ENCODE measurements at places on chromosomes 2 and 18. TPM values are rescaled to one million over a fixed set of nuclear protein-coding genes. Genes with fewer than 3 reads are reported as not detected.

ALMS1 gene
- 2.7 TPM for polyA plus RNA-seq

DNA sequence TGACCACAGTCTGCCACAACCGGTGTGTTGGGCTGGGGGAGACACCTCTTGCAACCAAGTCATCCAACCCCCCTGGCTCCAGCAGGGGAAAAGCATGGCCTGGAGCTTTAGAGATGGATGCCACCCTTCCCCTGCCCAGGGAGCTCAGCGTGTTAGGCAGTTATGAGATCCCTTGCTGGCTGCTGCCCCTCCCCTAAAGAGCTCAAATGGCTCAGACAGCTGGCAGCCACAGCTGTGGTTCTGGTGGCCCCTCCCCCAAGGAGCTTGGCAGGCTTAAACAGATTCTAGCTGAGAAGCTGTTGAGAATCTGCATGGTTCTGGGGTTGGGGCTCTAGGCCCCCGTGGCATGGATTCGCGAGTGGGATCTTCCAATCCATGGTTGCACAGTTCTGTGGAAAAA is 64.7 kb downstream of the TEX51 start:
- no peak for DNase-seq

- no peak for DNase-seq
Measured at GRCh38 chr2:8214036-8214615, 467.7 kb upstream of the ID2 start.

DNA sequence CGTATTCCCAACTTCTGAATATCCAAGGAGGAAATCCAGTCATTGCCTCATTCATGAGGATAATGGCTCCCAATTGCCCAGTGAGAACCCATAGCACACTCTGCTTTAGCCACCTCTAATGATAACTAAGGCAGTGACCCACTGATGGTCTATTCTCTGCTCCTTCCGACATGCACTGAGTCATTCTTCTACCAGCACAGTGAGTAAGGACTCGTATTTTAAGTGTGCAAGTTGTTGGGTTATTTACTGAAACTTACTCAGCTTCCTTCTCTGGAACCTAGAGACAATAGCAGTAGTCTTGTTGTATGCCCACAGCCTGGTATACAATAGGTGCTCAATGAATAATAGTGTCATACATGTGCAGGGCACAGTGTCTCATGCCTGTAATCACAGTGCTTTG is 81.1 kb upstream of the ZNF397 start:
- DNase-seq, result no peak

- no peak for DNase-seq
Measured at GRCh38 chr18:63686871-63687270, 15.9 kb upstream of the SERPINB11 start.

GRCh38 chr2:220144411-220144810 is 517.0 kb downstream of the SLC4A3 start:
- no peak for DNase-seq

- DNase-seq, result peak; percentile 40
Measured at GRCh38 chr2:44839771-44840502, 101.6 kb upstream of the SIX3 start.
